ENCODE measurements at places on chromosomes 16 and 17.
A peak's percentile ranks its signal among the peaks of the same experiment; 100 is the strongest.

DNA sequence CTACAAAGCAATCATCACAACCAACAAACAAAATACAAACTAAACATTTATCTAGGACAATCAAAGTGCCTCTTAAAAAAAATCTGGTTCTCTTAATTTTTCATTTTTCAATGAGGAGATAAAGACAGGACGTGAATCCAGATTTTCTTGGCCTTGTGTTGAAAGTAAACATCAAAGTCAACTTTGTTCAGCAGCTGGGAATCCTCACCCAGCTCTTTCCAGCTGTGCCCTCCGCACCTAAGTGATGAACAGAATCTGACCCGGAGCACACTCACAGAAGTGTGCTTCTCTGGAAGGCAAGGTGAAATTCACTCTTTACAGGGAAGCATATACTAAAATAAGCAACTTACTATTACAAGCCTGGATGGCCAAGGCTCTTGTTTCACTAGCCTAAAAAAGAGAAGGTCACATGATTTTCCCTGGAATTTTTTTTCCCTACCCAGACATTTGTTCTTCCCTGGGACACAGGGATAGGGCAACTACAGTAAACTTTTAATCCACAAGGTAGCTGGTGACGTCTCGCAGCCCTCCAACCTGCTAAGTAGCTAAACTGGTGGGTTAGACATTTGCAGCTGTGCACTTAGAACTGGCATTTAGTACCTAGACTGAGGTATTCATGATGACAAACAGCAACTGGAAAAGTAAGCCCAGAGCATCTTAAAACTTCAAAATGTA, 3.2 kb downstream of the WIPI1 start:
- no peak for DNase-seq

DNA sequence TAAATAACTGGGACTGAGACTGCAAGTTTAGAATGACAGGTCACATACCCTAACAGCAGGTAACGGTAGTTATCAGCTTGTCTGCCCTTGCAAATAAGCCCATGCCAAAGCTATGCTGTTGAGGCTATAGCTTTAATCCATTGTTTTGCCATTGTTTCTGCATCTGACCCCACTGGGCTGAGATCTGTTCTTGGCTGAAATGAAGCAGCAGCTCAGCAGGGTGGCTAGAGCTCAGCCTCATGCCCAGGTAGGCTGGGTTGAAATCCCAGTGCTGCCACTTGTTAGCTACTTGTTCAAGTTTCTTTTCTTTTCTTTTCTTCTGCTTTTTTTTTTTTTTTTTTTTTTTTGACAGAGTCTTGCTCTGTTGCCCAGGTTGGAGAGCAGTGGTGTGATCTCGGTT, 40.1 kb downstream of the NKD1 start:
- no peak for DNase-seq

DNA sequence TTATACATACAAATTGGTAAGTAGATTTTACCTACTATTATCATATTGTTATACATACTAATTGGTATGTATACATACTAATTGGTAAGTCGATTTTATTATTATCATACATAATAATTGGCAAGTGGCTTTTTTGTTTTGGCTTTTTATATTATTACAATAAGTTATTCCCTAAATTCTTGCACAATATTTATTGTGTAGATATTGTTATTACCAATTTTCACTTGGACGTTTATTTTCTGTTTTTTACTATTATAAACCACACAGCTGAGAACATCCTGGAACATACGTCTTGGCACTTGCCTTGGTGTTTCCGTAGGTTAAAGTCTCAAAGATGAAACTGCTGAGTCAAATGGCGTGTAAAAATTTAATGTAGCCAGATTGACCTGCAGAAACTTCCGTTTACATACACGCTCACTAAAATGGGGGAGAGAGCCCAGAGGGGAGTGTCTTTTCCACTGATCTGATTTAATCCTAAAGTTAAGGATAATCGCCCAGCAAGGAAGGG, 18.9 kb downstream of the GNGT2 start:
- no peak for DNase-seq

DNA sequence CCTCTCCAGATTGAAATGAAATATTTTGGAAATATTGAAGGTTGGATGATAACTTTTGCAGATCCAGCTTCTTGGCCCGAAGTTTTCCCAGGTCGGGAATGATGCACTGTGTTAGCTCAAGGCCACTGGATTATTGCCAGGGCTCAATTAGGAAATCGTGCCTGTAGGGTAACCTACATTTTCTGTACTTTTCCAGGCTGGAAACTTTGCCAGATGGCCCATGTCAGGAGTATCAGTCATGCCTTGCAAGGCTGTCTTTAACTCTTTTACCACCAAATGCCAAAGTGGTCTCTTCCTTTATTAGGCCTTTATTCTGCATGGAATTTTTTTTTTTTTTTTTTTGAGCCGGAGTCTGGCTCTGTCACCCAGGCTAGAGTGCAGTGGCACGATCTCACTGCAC, 8.9 kb upstream of the SEC14L1 start:
- DNase-seq: no peak

DNA sequence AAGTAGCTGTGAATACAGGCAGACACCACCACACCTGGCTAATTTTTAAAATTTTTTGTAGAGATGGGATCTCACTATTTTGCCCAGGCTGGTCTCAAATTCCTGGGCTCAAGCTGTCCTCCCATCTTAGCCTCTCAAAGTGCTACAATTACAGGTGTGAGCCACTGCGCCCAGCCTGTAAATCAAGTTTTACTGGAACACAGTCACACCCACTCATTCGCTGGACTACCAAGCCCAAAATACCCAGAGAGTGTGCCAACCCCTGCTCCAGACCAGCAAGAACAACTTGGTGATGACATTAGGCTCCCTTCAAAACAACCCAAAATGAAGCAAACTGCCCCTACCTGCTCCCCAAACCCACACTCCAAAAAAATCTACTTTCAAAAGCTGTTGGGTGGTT, 36.0 kb downstream of the TVP23A start:
- DNase-seq: no peak

DNA sequence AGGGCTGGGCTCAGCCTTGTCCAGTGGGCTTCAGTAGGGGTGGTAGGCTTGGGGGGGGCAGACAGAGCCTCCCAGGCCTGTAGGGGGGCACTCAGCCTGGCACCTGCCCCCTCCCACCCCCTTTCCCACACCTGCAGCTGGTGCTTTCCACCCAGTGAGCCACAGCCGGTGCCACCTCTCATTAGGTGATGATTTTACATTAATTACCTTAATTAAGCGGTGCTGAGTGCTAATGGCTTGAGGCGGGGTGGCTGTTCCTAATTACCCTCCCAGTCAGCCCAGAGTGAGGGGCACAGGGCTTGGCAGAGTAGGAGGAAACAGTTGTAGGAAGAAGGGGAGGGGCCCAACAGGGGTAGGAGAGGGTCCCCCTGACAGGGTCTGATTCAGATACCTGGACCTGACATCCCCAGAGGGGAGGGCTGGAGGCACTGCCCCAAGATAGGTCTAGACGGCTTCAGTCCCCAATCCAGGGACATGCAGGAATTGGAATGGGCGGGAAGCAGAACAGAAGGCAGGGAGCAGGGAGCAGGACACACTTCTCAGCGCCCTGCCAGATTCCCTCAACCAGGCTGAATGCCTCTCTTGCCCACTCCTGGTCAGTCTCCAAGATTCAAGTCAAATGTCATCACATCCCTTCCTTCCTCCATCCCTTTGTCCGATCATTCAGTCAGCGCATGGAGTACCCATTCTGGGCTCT, 26.5 kb upstream of the PHF12 start:
- DNase-seq: no peak

DNA sequence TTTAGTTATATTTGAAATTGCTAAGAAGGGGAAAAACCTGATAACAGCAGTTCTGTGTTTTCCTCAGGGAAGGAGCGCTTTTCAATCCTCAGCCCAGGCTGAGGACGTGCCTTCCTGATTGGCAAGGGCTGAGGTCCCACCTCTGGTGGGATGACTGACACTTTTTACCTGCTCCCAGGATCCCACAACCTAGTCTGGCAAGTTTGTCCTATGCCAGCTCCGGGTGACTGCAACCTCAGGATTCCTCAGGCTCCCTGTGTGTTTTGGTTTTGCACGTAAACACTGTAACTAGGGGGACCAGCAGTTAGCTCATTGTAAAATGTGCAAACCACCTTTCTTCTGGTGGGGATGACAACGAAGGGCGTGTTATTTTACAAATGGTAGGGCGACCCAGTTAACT, 7.5 kb downstream of the MARCHF10 start:
- no peak for DNase-seq

GRCh38 chr17:40678902-40679522, 14.0 kb upstream of the KRT222 start:
- no peak for DNase-seq

- DNase-seq: no peak
These were observed 33.1 kb downstream of the N4BP1 start for GRCh38 chr16:48576927-48577326.

DNA sequence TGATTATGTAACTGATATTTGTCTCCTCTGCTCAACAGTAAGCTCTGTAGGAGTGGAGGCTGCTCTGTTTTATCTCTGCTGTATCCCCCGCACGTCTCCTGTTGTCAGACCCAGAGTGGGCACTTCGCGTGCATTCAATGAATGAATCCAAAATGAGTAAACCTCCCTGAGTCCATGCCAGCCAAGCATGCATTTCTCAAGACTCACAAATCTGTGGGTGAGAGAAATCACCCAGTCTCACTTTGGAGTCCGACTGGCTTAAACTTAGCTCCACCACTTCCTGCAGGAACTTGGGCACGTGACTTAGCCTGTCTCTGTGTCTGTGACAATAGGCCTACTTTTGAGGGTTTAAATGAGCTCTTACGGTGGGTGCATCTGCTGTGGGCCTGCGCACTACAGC, 3.7 kb downstream of the PNPO start:
- DNase-seq: no peak

DNA sequence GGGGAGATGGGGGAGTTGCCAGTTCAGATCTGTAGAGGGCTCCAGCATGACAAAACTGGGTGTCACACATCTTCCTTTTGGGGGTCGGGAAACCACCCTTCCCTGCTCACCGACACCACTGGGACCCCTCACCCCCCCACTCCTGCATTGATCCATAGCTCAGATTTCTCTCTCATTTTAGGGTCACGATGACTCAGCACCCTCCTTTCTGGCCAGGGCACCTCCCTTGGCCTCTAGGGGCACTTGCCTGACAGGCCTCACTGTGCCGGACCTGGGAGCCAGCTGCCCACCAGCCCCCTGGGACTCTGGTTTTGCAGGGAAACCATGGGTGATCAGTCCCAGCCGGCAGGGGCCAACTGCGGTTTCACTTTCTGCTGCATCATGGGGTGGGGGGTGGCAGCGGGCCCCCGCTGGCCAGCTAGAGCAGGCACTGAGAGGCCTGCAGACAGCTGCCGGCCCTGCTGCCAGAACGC, 239.4 kb downstream of the MRTFB start:
- no peak for DNase-seq

DNA sequence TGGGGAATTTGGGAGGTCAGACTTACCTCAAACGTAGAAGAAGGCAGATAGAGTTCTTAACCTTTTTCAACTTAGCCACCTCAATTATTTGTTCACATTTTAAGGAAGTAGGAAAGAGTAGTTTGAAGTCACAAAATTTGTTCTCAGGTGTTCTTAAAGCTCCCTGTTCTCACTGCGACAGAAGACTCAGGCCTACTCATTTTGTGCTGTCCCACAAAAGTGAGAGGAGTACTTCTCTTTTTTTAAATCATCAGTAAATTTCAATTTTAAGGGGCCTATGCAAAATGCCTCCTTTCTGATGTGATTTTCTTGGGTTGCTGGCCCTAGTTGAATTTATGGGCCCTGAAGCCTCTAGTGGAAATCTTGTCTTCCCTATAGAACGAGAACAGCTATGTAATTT, 133.4 kb downstream of the MAP2K6 start:
- no peak for DNase-seq

DNA sequence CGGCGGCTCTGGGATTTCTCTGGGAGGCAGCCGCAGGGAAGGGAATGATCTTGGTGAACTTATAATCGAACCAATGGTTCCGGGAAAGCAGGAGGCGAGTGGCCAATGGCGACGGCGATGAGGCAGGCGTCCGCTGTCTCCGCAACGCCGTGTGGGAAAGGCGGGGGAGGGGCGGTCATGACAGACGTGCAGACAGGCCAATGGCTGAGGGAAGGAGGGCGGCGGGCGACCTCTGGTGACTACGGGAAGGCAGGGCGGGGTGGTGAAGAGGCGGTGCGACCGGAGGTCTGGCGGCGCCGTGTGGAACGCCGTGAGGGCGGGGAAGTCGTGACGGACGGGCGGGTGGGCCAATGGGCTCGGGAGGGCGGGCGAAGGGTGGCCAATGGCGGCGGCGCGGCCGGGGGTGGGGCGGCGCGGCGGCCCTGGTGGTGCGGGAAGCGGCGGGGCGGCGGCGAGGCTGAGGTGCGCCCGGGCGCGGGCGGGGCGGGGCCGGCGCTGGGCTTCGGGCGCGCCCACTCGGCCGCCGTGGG, at the start of gene RAB40C:
Gene RAB40C (plus strand): TSS at position 409 of the 530 bp plus-strand sequence. CDS start 226 bp downstream, outside the sequence.
- peak; percentile 98 for DNase-seq

GRCh38 chr16:68781784-68782183, 44.7 kb downstream of the CDH1 start:
- no peak for DNase-seq

DNA sequence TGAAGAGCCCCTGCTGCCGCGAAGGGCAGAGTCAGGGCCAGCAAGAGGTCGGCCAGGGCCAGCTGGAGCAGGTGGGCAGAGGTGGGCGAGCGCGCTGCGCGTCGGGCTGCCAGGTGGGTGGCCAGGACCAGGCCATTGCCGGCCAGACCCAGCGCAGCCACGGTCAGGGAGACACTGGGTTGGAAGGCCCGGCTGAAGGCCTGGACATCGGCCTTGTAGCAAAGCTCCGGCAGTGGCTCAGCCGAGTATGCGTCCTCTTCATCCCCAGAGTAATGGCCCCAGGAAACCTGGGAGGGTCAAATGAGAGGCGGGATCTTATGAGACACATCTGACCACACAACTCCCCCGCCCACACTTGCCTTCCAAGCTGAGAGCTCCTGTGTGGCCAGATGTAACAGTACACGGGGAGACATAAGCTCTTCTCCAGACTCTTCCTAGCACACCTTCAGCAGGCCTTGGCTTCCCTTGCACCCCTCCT, 1.3 kb downstream of the CCR10 start:
- no peak for DNase-seq

GRCh38 chr16:31214708-31215286, 878 bp downstream of the TRIM72 start:
- DNase-seq: peak; percentile 31

GRCh38 chr16:51500306-51500705, 349.2 kb upstream of the SALL1 start:
- no peak for DNase-seq

DNA sequence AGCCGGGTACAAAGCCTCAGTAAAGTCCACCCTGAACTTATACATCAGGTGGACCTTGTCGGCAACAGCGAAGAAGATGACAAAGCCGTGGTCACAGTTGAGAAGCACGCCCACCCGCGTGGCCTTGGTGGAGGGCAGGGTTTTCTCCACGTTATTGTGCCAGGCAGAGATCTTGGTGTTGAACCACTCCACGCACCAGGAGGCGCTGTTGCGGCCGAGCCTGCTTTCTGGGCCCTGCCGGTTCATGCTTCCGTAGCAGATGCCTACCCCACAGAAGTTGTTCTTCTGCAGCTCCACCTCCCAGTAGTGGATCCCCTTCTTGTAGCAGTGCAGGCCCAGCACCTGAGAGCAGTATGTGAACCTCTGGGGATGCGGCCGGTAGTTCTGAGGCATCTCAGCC, 22.1 kb downstream of the TRIM25 start:
- peak; percentile 41 for DNase-seq

- no peak for DNase-seq
These were observed 8.6 kb upstream of the APPBP2 start for GRCh38 chr17:60534613-60535157.

- DNase-seq: no peak
These were observed 840 bp downstream of the ADCY7 start for GRCh38 chr16:50267151-50267631.
